ENCODE measurements at places on chromosomes 3 and 15.

GRCh38 chr3:179961071-179961702 lies 75.5 kb downstream of the PEX5L start:
- DNase-seq, result no peak
- no peak overlapping the region for H3K27ac ChIP-seq
- no peaks in the 10 kb centered on the region for H3K36me3 ChIP-seq
- H3K4me1 ChIP-seq, result no peaks in the 10 kb centered on the region
- no peak overlapping the region for H3K4me3 ChIP-seq

DNA sequence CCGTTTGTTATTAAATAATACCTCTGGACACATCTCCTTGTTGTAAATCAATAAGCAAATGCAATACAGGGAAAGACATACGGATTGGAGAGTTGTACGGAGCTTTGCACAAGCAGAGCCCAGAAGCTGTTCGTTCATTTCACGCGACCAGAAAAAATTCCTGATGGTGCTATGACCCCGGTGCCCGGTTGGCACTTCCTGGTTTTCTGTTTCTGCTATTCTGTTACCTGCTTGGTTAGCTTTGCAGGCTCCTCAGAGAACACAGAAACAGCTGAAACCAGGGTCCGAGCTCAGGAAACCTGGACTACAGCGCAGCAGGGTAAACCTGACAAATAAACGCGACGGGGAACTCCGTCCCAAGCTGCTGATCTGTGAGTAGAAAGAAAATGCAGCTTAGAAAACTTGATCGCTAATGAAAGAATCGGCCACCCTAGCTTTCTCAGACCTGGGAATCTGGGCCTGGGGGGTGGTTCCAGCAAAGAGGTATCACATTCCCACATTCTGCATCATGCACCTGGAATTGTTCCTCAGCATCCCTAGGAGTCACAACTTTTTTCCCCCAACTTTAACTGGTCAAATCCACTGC lies 845 bp downstream of the CNTN3 start:
- H3K36me3 ChIP-seq, result no peaks in the 10 kb centered on the region
- H3K4me1 ChIP-seq, result no peaks in the 10 kb centered on the region
- H3K27me3 ChIP-seq, result peaks cover 5% of the 10 kb centered on the region
- no peak for DNase-seq

DNA sequence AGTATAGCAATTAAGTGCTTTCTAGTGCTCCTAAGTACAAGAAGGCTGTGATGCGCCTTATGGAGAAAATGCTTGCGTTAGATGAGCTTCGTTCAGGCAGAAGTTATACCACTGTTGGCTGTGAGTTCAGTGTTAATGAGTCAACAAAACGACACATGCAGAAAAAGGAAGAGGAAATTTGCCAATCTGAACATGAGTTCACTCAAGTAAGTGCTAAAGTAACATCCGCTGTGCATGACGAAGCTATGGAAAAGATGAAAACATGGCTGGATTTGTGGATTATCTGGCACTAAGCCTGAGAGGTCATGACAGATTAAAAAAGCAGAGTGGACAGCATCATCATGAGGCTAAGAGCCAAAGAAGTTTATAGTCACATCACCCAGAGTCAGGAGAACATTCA lies 36.9 kb downstream of the SH3BP5 start:
- DNase-seq, result peak; percentile 77
- peaks cover 12% of the 10 kb centered on the region for H3K4me1 ChIP-seq
- no peaks in the 10 kb centered on the region for H3K27me3 ChIP-seq
- H3K4me3 ChIP-seq, result no peak overlapping the region
- no peaks in the 10 kb centered on the region for H3K36me3 ChIP-seq

DNA sequence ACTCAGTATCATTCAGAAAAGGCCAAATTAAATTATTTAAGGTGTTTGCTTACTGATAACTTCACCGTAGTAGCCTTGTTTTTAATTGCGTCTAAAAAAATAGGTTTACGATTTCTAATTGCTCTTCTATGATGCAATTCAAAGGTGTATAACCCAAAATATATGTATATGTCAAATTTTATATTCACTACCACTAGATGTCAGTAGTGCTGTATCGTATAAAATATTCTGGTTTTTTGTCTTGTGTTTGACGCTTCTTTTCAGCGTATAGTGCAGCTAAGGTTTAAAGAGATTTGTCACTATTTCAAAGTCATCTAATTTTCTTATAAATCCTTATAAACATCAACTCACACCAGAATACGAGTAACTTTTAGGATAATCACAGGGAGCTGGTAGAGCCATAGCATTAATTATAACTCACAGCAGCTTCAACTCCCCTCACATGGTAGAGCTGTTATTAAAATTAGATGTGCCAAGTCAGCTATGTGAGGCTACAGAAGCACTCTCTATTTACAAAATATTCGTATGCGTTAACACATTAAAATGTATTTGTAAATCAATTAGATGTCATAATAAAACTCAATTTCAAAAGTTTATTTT lies 3.5 kb downstream of the PFN2 start:
- no peak for DNase-seq
- H3K27ac ChIP-seq, result peak overlapping the region; percentile 98

DNA sequence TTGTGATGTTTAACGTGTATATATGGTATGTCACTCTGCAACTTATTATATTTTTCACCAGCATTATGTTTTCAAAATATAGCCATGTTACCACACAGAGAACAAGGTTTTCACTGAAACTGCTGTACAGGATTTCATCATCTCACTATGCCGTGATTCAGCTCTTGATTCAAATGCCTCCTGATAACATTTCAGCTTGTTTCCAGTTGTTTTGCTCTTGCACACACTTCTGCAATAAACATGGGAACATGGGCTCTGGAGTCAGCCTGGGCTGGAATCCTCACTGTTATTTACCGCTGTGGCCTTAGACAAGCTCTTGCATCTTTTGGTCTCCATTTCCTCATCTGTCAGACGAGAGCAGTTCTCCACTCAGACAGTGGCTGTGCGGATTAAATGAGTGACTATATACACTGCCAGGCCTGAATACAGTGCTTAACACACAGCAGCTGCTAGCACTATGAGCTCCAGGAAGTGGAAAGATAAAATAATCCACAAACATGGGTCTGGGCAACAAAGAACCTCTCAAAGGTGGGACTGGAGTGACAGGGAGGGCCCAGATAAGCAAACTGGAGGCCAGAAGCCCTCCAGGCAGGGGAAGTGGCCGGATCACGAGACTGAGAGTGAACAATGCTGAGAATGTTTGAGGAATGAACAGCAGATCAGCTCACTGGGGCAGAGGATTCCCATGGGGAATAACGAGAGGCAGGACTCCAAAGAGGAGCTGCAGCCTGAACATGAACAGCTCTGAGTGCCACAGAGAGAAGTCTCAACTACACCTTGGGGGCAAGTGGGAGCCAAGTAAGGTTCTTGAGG lies 17.7 kb downstream of the NTRK3 start:
- no peaks in the 10 kb centered on the region for H3K27me3 ChIP-seq
- H3K36me3 ChIP-seq, result no peaks in the 10 kb centered on the region
- H3K27ac ChIP-seq, result no peak overlapping the region
